ENCODE measurements at places on chromosomes 4 and X.
A peak's percentile ranks its signal among the peaks of the same experiment; 100 is the strongest.

GRCh38 chrX:150919401-150919800 lies 20.9 kb upstream of the CD99L2 start:
- no peak for DNase-seq

GRCh38 chr4:56863441-56864139 lies 42.1 kb upstream of the SPINK2 start:
- no peak for DNase-seq

DNA sequence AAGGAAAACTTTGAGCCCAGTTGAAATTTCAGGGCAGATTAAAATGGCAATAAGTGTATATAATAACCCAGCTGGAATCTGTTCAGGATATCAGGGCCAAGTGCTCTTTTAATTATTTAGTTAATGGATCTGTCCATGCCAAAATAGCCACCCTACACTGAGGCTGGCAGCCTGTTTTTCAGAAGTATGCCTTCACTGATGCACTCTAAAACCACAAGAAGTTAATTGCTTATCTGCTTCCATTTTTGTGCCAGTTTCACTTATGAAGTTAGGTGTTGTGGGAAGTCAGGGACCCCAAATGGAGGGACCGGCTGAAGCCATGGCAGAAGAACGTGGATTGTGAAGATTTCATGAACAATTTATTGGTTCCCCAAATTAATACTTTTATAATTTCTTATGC lies 960.3 kb downstream of the C4orf33 start:
- DNase-seq, result no peak

DNA sequence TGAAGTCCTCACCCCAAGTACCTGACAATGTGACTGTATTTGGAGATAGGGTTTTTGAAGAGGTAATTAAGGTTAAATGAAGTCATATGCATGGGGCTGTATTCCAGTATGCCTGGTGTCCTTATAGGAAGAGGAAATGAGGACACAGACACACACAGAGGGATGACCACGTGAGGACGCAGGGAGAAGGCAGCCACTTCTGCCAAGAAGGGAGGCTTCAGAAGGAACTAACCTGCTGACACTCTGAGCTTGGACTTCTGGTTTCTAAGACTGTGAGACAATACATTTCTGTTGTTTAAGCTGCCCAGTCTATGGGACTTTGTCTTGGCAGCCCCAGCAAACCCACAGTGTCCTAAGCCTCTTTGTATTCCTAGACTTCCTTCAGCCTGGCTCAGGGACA lies 3.0 kb upstream of the SLC2A9 start:
- no peak for DNase-seq

DNA sequence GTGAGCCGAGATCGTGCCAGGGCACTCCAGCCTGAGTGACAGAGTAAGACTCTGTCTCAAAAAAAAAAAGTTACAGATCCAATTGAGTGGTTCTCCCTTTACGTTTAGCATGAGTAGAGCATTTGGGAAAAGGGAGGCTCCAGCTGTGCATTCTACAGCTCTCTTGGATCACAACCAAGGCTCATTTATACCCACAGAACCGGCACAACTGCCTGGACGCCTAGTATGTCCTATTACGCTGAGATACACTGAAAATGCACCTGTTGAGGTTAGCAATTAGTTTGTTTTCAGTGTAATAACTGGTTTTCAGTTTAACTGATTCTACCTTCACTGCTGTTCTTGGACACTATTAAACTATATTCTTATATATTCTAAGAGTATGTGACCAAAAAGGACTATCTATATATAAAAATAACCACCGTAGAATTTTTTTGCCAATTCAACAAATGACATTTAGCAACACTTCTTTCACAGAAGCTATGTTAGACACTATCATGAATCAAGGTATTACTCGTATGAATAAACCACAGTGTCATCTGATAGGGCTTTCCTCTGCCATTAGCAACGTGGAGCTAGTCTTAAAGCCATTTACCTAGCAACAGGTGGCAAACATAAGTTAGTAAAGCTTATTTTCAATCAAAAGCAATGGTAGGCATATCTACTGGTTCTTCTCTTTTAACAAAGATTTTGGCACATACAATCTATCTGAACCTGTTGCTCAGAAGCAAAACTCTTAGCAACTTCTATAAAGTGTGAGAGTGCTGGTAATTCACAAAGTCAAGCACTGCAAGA lies 3.6 kb downstream of the OTUD4 start:
- peak; percentile 10 for DNase-seq
